ENCODE measurements at places on chromosomes 2 and 18.

GRCh38 chr2:181289698-181290097 lies 167.5 kb upstream of the ITGA4 start:
- DNase-seq = no peak

- DNase-seq = no peak
Observed at GRCh38 chr2:235343869-235344268, 150.0 kb upstream of the AGAP1 start.

- DNase-seq = no peak
Observed at GRCh38 chr2:210961249-210961648, 404.9 kb downstream of the CPS1 start.

- DNase-seq = no peak
Observed at GRCh38 chr2:9715238-9715637, 84.4 kb upstream of the YWHAQ start.

DNA sequence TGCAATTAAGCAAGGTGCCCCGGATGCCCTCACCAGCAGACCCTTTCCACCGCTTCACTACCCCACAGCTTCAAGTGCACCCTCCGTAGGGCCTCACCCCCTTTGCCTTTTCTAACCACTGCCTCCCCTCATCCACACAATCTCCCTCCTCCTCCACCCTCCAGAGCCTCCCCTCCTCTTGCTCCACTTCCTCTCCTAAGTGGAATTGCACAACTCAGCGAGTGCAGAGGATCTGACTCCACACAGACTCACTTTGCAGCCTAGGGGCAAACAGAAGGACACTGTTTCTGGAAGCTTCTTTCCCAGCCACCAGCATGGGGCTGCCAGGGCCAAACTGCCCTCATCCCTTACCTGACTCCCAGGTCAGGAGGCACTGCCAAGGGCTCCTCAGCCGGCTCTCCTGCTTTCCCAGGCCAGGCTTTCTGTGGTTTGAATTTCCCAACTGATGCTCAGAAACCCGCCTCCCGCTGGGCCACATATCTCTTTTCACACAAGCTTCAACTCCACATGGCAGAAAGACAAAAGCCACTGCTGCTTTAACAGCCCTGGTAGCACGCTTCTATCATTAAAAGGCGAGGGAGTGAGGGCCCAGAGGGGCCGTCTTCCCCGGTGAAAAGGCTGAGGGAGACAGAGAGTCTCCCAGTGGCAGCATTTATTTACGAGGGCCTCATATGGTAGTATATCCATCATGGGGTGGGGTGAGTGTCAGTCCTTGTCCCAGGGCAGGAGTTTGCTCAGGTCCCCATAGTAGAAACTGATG lies 74.7 kb upstream of the MGAT4A start:
- DNase-seq = no peak

Data from NCI-H774 (cell line).